AG09309 (cell line): ENCODE measurements at places on chromosomes 13 and 19.

DNA sequence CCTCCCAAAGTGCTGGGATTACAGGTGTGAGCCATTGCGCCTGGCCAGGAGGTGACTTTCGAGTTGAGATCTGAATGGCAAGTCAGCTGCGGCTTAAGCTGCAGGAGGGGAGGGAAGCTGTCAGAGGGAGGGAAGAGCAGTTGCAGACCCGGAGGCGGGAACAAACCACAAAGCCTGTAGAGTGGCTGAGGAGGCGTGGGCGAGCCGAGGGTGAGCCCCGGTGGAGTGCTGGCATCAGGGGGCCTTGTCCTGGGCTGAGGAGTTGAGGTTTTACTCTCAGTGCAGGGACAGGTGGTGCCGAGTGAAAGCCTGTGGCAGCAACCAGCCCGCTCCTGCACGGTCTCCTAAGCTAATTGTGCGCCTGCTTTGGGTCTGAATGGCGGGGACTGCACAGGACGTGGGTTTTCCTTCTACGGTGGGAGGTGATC, 24.2 kb downstream of the PPP1R37 start:
- no peak for DNase-seq

DNA sequence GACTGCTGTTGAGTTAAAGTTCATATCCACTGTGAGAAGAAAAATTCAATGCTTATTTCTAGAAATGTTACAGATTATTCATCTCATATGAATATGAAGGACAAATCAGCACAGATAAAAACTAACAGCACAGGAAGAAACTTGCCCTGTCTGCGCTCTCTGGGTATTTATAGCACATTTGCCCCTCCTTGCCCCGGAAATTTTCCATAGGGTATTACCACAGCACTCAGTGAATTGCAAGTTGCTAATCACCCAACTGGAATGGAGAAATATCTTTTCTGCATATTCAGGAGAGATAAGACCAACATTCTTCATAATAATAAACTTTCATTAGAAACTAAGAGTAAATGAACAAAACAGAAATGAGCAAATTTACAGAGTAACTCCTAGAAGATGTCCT, 318.0 kb upstream of the KLF12 start:
- no peak for DNase-seq

- DNase-seq: peak; percentile 83
These were observed 902.3 kb upstream of the MIR17HG start for GRCh38 chr13:90445179-90445578.

DNA sequence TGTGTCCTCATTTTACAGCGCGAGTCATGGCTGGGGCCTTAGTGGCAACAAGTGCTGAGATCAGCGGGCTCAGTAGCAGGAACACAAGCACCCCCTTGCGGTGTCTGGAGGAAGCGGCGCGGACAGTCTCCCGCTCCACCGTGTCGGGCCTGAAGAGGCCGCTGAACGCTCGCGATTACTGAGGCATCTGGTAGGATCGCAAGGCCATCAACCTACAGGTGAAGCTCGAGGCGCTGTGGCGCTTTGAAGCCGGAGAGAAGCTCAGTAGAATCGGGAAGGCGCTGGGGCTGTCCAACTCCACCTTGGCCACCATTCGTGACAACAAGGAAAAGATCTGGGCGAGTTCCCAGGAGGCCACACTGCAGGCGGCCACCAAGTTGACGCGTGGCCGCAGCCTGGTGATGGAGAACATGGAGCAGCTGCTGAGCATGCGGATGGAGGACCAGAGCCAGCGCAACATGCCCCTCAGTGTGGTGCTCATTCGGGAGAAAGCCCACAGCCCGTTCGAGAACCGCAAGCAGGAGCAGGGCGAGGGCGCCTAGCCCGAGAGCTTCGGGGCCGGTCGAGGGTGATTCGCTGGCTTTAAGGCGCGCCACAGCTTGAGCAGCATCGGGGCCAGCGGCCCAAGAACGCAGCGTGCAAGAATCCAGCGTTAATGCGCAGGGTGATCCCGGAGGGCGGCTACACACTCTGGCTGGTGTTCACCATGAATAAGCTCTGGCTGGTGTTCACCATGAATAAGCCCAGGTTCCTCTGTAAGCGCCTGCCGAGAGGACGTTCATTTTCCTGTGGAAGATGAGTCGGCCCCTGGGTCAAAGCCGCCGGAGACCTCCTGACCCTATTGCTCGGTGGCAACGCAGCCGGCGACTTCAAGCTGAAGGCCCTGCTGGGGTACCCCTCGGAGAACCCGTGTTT, 8.3 kb upstream of the MZF1 start:
- DNase-seq: peak; percentile 39
